ENCODE measurements at places on chromosomes 7 and 10. TPM values are rescaled to one million over a fixed set of nuclear protein-coding genes. Genes with fewer than 3 reads are reported as not detected.

Gene GRM3
- total RNA-seq = not detected

Gene NAT16
- not detected for total RNA-seq

Gene HSPA12A
- 3.7 TPM for total RNA-seq

Gene PLXDC2
- 3.0 TPM for total RNA-seq

Gene PGAM1
- 506 TPM for total RNA-seq

Gene TMEM196
- total RNA-seq = not detected

Gene CNNM1
- total RNA-seq = under 0.01 TPM

Gene CCZ1B
- 15.9 TPM for total RNA-seq

Gene NPFFR1
- not detected for total RNA-seq

Gene ASB10
- not detected for total RNA-seq

Gene KCND2
- not detected for total RNA-seq

Gene NPVF
- not detected for total RNA-seq

Gene HOGA1
- 0.55 TPM for total RNA-seq

Gene HK1
- total RNA-seq = 163 TPM

Gene SYT15B
- not detected for total RNA-seq

Gene EVX1
- not detected for total RNA-seq

Gene CPVL
- total RNA-seq = 0.23 TPM

Gene GIMAP1
- not detected for total RNA-seq

Gene CC2D2B
- total RNA-seq = not detected

Gene DENND2A
- total RNA-seq = 0.91 TPM

Gene MAGI2
- 0.23 TPM for total RNA-seq

Gene PDK4
- total RNA-seq = not detected

Gene DKK1
- 70.8 TPM for total RNA-seq

Gene IGF2BP3
- total RNA-seq = 12.0 TPM

Gene CCL24
- total RNA-seq = not detected

Gene LGI1
- not detected for total RNA-seq

Gene NUPR2
- not detected for total RNA-seq
